Sciatic nerve (tissue), 2 donors: ENCODE measurements at places on chromosomes 2 and 18. TPM values are rescaled to one million over a fixed set of nuclear protein-coding genes. Genes with fewer than 3 reads are reported as not detected.

RALBP1 gene
- total RNA-seq, result 74.2 TPM

GRCh38 chr18:55497825-55498403, 90.1 kb downstream of the TCF4 start:
- DNase-seq, result no peak

DNA sequence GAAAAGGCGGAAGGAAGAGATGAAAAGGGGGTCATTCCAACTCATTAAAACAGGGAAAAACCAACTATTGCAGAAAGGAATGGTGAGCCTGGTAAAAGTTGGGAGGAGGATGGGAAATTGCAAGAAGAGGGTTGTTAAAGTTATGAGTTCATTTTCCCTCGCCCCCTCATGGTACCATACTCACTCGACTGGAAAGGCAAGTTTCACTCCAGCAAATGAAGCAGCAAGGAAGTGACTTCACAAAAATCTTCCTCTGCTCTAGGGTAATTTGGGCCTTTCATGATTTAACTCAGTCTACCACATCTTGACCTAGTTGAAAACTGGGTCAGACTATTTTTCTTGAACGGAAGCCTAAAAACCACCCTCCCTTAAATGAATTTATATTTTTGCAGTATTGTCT, 22.8 kb upstream of the DAW1 start:
- no peak for DNase-seq

GRCh38 chr2:195413422-195413821, 243.6 kb upstream of the SLC39A10 start:
- no peak for DNase-seq

DNA sequence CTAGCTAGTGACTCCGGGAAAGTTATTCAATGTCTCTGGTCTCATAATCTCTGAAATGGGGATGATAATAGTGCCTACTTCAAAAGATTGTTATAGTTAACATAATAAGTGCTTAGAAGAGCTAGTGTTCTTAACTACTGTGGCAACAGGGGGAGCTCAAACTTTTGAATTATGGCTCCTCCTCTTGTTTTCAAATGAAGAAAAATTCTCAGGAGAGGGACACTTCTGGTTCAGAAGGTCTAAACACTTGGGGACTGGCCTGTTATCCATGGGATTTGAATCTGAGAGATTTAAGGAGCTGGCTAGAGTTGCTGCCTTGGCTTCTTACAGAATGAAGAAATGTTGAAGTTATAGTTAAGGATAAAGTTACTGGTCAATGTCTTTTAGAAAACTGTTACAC, 92.2 kb upstream of the ITGB6 start:
- DNase-seq, result no peak

GRCh38 chr2:28951910-28952835, 28.9 kb upstream of the TOGARAM2 start:
- DNase-seq, result no peak

DNA sequence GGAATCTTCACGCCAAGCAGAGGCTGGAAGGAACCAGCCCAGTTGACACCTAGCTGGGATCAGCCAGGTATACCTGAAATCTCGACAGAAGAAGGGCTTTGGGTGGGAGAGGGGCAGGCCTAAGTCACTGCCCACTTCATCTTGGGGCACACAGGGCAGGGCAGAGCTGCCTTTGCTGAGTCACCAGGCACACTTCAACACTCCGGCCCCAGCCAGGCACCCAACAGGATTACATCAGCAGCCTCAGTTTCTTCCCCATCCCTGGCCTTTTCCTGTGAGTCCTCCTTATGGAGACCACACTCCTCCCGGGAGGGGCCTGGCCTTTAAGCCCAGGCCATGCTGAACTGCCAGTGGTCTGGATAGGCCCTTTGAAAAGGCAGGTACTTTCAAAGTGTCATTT, 201.7 kb upstream of the HS6ST1 start:
- DNase-seq, result no peak
